ENCODE measurements at places on chromosomes 1 and 21.

DNA sequence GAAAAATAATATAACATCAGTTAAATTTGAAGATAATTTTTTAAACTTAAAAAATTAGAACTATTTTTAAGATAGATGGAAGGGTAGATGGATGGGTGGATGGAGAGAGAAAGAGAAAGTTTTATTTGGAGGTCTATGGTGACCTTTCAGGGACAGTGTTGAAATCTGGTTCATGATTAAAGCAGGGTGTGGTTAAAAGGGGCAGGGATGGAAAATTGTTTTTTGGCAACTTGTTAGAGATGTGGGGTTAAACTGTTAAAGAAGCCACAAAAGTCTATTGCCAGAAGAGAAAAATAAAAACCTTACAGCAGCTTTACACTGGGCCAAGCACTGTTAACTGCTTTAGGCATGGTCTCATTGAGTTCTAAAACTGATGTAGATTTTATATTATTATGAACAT is 134.9 kb upstream of the GORAB start:
- DNase-seq = no peak

DNA sequence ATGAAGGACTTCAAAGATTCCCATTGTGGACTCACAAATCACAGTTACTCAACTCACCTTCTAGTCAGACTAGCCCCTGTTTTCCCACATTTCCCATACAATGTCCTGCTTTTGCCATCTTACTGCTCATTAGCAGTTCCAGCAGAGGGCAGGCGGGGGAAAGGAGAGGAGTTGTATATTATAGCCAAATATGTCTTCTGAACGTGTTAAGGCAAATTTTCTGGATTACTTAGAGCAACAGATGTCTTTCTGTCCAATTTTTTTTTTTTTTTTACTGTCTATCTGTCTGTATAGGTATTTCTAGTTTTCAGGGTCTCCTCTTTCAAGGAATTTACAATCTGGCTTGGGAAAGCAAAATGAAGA is 29.9 kb upstream of the DDAH1 start:
- DNase-seq = no peak

GRCh38 chr1:29752141-29752540 is 515.8 kb downstream of the PTPRU start:
- no peak for DNase-seq

- DNase-seq = no peak
These were observed 41.6 kb downstream of the LAMC2 start for GRCh38 chr1:183227422-183228346.

GRCh38 chr1:246052603-246053002 is 454.5 kb downstream of the SMYD3 start:
- no peak for DNase-seq

DNA sequence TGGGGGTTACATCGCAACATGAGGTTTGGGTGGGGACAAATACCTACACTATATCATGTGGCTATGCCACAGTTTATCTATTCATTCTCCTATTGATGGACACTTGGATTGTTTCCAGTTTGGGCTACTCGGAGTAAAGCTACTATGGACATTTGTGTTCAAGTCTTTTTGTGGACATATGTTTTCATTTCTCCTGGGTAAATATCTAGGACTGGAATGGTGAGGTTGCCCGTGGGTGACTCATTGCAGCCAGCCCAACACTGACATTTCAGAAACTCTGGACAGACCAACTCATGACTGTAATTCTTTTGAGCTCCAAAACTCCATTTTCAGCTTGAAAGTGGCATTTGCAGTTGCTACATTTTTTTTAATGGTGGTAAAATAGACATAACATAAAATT is 82.7 kb downstream of the KAZN start:
- no peak for DNase-seq

GRCh38 chr1:117606649-117607430 is 992 bp downstream of the TENT5C start:
- DNase-seq = no peak

DNA sequence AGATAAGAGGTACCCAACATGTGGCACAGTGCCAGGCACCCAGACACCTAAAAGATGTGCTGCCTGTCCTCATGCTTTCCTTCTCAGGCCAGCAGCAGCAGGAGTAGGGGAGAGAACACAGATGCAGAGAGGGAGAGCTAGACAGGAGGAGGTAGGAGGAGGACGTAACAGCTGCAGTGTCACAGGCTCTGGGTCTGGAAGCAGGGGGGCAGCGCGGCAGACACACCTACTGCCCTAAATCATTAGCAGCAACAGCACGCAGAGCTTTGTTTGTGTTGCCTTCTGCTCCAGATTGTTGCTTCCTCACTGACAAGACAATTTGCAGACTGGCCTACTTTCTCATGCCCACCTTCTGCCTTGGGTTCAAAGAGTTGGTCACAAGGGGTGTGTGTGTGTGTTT is 196.7 kb upstream of the DAB1 start:
- DNase-seq = no peak

DNA sequence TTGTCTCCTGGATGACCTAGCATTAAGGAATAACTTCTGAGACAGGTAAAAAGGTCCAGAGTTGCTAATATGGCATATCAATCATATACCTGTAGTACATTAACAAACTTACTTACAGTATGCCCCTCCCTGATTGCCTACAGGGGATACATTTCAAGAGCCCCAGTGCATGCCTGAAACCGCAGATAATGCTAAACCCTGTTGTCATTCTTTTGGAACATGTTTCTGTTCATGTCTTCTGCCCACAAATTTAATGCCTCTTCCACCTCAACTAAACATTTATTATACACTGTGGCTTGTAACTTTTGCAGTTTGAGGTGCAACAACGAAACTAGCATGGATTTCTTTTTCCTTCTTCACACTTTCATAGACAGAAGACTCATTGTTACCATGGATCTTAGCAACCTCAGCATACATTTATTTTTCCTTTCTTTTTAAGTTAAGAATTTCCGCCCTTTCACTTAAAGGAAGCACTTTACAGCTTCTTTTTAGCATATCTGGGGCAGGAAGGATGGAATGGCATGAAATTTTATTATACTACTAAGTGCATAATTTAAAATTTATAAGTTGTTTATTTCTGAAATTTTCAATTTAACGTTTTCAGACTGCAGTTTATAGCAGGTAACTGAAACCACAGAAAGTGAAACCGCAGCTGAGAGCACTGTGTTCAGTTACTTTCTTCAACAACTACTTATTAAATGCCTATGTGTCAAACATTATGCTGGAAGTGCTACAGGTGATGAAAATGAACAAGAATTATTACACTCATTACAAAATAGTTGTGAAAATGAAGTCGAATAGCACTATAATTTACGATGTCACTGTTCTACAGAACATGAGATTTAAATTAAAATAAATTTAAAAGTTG is 25.3 kb downstream of the F13B start:
- DNase-seq = no peak

DNA sequence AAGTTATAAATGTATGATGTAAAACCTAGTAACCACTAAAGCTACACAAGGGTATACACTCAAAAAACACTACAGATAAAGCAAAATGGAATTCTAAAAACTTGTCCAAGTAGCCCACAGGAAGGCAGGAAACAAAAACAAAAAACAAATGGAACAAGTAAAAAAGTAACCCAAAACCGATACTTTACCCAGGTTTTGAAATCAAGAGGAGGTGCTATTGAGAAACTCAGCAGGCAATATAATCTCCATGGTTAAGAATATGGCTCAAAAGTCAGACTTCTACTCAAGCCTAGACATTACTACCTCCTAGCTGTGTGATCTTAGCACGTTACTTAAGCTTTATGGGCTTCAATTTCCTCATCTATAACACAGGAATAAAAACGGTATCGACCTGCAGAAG is 13.3 kb downstream of the RBBP5 start:
- DNase-seq = no peak

DNA sequence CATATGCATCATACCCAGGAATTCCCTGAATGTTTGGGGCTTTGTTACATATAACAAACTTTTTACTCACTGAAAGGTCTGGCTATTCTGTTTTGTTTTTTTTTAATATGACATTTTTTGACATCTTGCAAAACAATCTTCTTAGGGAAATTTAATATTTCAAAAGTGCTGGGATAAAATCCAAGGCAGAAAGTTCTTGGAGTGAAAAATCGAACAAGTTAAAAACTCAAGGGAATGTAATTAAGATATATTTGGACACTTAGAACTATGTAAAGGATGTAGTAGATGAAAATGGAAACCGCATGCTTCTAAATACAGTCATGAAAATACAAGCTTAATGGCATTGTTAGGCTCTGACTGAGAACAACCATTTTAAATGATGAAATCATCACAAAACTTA is 8.6 kb downstream of the CHODL start:
- no peak for DNase-seq

DNA sequence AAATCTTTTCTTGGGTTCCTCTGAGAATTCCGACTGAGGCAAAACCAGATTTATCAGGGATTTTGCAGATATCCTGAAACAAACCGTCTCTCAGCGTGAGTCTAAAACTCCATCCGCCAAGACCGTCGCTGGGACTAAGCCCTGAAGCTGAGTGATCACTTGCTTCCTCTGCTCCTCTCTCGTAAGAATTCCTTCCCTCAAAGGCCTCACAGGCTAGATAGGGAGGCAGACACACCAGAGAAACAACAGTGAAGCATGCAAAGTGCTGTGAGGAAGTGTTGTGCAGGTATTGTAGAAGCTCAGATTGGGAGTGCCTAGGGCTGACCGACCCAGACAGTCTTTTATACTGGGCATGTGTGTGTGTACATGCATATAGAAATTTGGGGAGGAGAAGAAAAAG is 119.1 kb downstream of the RGS7 start:
- no peak for DNase-seq

DNA sequence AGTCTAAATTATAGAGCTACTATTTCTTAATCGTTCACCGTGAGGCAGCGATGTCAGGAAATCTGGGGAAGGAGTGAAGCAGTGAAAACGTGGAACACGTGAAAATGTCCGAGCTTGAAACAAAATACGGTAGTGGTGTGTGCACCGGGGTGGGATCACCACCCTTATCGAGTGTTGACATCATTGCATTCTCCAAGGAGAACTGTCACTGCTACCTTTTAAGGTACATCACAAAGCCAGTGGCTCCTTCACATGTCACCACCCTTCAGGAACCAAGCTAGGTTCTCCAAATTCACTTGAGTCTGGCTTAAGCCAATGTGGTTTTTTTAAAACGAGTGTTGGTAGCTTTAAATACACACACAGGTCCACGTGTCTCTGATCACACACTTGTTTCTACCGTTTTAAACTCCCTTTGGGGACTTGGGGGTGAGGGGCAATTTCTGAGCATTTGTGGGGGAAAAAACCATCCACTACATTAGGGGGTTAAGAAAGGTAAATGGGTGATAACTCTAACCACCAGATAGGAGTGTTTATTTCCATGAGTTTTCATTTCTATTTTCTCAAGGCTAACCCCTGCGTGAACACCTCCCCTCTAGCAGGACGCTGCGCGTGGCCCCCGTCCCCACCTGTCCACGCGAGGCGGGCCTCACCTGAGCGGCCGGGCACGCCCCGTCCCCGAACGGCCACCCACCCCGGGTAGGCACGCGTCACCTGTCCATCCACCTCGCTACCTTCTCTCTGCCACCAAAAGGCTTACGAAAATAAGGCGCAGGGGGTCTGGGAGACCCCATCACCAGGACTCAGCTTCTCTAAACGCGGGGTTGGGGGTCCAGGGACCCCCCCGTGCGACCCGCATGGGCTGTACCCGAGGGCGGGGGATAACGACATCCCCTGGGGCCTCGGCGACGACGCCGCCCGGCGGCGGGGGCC is 978 bp downstream of the PRDM15 start:
- no peak for DNase-seq

DNA sequence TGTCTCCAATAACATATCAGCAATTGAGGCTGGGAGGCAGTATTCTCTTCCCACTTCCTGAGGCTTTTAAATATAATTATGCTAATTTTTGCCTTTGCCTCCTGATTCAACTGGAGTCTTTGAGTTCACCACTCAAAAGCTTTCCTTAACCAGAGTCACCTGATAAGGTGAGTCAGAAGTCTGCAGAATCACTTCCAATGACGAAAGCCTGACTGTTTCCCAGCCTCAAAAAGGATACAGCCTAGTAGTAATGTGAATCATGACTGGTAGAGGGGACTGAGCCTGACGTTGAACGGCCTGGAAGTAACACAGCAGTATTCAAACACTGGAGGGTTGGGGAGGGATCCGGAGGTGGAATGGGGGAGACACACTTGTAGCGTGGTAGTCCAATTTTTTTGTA is 10.4 kb upstream of the MRPL9 start:
- DNase-seq = no peak

- DNase-seq = no peak
These were observed 80.4 kb upstream of the SPATA6 start for GRCh38 chr1:48552420-48552819.

DNA sequence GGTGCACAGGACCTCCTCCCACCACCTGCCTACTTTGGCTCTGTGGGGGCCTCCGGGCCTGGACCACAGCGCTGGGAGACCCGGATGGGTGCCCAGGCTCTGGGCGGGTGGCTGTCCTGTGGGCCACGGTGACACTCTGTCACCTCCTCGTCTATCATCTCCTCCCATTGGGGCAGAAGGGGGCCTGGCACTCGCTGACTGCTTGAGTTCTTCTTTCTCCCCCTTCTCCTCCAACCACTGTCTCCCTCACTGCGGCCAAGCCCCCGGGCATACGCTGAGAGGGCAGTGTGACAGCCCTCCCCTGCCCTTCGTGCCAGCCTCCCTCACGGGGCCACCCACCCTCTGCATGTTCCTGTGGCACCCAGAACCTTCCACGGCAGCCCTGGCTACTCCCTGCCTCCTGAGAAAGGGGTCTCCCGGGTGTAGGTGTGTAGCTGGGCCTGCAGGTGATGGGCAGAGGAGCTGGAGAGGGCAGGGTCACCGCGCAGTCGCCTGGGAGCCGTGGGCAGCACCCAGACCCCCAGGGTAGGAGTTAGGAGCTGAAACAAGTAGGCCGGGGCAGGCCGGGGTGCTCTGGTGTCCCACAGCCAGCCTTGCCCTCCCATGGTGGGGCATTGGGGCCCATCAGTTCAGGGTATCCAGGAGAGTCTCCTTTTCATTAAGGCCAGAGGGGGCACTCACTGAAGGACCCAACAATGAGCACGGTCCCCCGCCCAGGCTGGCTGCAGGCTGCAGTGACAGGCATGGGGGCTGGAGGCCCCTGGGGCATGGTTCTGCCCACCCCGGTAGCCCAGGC is 9.2 kb upstream of the ARF1 start:
- no peak for DNase-seq

GRCh38 chr1:5376538-5377247 is 615.5 kb downstream of the NPHP4 start:
- no peak for DNase-seq
